ENCODE measurements at places on chromosomes 1 and 21. TPM values are rescaled to one million over a fixed set of nuclear protein-coding genes. Genes with fewer than 3 reads are reported as not detected.

GALNT2 gene
- total RNA-seq, result 88.1 TPM

TTC24 gene
- total RNA-seq, result not detected

NUDT4B gene
- total RNA-seq, result 11.0 TPM

S100A3 gene
- total RNA-seq, result 11.6 TPM

SH2D2A gene
- total RNA-seq, result 0.34 TPM

WNT2B gene
- total RNA-seq, result 0.74 TPM

KCNJ9 gene
- total RNA-seq, result not detected

SLC16A4 gene
- 7.7 TPM for total RNA-seq

TFF2 gene
- not detected for total RNA-seq

DCST1 gene
- not detected for total RNA-seq

ALG14 gene
- total RNA-seq, result 1.6 TPM

ANGPTL3 gene
- total RNA-seq, result not detected

KIF17 gene
- 1.8 TPM for total RNA-seq

TRPM2 gene
- not detected for total RNA-seq

S1PR1 gene
- total RNA-seq, result 16.8 TPM

KCNE2 gene
- total RNA-seq, result not detected

ACTN2 gene
- not detected for total RNA-seq

LAMC2 gene
- total RNA-seq, result 1.8 TPM

SESN2 gene
- 29.1 TPM for total RNA-seq

LIN28A gene
- not detected for total RNA-seq

IGSF9 gene
- under 0.01 TPM for total RNA-seq

LCE3C gene
- not detected for total RNA-seq

AGBL4 gene
- total RNA-seq, result 0.15 TPM

SV2A gene
- 27.5 TPM for total RNA-seq

TRABD2B gene
- total RNA-seq, result not detected

BRDT gene
- total RNA-seq, result not detected

KLHL20 gene
- total RNA-seq, result 12.5 TPM

CLCA1 gene
- not detected for total RNA-seq

CACNA1S gene
- not detected for total RNA-seq

ADORA1 gene
- under 0.01 TPM for total RNA-seq

ERICH3 gene
- total RNA-seq, result not detected

TRIM46 gene
- total RNA-seq, result 5.2 TPM

HLX gene
- 8.9 TPM for total RNA-seq

OLFM3 gene
- not detected for total RNA-seq

AIRE gene
- total RNA-seq, result not detected

MCOLN2 gene
- total RNA-seq, result 0.45 TPM

VCAM1 gene
- total RNA-seq, result 4.5 TPM
